ENCODE measurements at places on chromosomes 7 and 10. TPM values are rescaled to one million over a fixed set of nuclear protein-coding genes. Genes with fewer than 3 reads are reported as not detected.

AS3MT gene
- total RNA-seq: 0.41 TPM

SCART1 gene
- total RNA-seq: 0.82 TPM

NEUROD6 gene
- not detected for total RNA-seq

SFRP5 gene
- total RNA-seq: not detected

TMEM229A gene
- not detected for total RNA-seq

OR2A5 gene
- not detected for total RNA-seq

HABP2 gene
- not detected for total RNA-seq

AGBL3 gene
- total RNA-seq: 2.8 TPM

LIPF gene
- not detected for total RNA-seq

TRIM8 gene
- 58.7 TPM for total RNA-seq

TEX47 gene
- not detected for total RNA-seq

RHEB gene
- total RNA-seq: 66.2 TPM

VENTX gene
- total RNA-seq: not detected

SPDYE16 gene
- total RNA-seq: not detected

GPR15LG gene
- not detected for total RNA-seq
